Retinal pigment epithelial cell (primary cell): ENCODE measurements at places on chromosomes 1 and 21.

DNA sequence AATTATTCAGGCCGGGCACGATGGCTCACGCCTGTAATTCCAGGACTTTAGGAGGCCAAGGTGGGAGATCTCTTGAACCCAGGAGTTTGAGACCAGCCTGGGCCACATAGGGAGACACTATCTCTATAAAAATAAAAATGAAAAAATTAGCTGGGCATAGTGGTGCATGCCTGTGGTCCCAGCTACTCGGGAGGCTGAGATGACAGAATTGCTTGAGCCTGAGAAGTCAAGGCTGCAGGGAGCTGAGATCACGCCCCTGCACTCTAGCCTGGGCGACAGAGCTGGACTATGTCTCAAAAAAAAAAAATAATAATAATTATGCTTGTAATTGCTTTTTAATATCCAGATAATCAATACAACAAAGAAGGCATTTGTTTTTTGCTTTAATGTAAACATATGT lies 91.3 kb downstream of the RIPK4 start:
- no peak for DNase-seq

- DNase-seq: no peak
These were observed 78.6 kb downstream of the IVNS1ABP start for GRCh38 chr1:185238447-185238846.

DNA sequence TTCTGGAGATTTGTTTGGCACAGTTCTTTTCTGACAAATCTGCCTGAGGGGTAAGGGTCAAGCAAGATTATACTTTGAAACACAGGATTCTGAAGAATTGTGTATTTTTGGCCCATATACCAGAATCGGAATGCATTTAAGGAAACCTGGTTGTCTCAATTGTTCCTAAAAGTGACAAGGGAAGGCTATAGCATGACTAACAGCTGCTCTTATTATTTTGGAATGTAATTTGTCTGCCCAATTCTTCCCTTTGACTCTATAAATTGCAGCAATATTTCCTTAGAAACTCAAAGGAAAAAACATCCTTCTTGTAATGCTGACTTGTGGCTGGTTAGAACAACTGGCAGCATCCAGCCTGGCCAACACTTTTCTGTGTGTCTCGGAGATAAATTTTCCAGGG lies 15.8 kb upstream of the VCAM1 start:
- DNase-seq: no peak

DNA sequence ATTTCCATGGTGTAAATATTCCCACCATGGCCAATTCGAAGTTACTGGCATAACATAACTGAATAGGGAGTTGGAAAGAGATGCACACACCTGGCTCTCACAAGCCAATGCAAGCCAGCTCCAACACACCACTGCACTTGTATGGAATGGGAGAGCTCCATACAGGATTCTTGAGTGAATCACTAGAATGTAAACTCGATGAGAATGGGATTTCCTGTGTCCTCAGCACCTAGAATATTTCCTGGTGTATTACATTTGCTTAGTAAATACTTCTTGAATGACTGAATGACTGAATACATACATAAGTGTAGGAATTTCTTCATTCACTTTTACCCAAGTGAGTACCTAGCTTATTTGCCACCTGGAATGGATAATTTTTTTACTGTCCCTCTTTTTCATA lies 16.2 kb upstream of the PPIE start:
- DNase-seq: no peak

DNA sequence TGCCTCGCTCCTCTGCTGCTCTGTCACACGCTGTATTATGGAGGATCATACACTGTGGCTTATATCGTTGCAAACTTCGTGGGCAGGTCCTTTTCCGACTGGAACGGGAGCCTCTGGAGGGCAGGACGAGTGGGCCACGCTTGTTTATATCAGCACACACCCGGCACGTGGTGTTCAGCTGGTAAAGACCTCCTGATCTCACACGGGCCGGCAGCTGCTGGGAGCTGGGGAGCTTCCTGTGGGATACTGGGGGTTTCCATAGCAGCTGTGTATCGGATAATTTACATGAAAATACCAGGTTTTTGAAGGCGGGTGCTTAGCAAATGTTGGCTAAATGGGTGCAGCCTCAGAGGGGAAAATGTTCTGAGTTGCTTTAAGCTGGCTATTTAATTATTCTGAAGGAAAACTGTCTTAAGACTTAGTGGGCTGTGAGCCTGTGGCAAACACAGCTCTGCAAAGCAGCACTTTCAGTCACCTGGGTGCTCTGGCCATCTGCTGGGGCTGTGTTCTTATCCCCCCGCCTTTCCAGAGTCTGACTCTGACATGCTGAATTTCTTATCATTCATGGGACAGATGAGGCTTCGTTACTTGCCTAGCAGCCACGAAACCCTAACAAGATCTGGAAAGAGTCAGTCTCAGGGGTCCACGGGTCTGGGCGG lies 103.6 kb upstream of the GCLM start:
- DNase-seq: no peak
